T-helper 1 cell (primary cell): ENCODE measurements at places on chromosomes 11 and 22.

- no peak for DNase-seq
Measured at GRCh38 chr22:19216579-19216978, 38.0 kb upstream of the SLC25A1 start.

DNA sequence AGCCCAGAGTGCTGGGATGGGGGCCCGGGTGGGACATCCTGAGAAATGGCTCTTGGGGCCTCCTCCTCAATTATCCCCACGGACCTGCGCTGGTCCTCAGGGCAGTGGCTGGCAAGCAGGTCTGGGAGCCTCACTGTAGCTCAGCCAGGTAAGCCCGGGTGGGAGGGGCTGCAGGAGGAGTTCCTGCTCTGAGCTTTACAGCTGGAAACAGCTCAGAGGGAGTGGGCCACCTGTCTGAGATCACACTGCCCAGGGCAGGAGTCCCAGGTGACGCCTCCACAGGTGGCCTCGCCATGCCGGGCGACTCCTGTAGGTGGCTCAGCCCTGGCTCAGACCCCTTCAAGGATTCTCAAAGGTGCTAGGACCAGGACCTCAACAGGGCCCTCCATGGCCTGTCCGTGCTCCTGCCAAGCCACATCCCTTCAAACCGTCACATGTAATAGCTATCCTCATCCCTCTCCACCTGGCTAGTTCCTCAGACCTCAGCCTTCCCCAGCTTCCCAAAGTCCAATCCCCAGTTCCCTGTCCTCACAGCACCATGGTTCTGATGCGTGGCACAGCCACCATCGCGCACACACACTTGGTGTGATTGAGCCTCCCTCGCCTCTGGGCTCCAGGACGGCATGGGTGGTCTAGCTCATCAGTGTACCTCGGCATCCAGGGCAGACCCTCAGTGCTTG is 3.6 kb upstream of the TSSK2 start:
- no peak for DNase-seq

DNA sequence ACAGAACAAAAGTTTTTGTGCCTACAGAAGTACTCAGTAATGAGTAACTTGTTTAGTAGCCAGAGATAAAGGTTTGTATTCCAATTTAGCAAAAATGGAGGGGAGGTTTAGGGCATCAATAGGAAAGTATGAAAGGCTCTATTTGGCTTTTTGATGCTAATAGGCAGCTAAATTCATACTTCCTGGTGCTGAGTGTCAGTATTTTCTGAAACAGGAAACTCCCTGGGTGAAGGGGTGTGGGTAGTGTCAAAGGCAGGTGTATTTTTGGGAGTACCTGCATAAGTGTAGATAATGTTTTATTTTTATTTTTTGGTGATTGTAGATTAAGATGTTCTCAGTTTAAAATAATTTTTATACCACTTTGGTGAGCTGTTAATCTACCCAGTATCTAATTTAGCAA is 29.3 kb upstream of the MMP7 start:
- no peak for DNase-seq

DNA sequence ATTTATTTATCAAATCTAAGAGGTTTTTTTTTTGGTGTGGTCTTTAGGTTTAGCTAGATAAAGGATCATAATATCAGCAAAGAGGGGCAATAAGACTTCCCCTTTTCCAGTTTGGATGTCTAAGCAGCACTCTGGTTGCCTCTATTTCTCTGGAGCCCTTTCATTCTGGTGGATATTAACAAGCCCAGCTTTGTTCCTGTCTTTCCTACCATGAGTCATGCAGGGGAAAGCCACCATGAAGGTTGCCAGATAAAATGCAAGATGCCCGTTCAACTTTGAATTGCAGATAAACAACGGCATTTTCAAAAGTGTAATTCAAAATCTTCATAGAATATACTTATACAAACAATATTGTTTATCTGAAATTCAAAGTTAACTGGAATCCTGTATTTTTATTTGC is 143.6 kb downstream of the ADAMTS15 start:
- DNase-seq: no peak

DNA sequence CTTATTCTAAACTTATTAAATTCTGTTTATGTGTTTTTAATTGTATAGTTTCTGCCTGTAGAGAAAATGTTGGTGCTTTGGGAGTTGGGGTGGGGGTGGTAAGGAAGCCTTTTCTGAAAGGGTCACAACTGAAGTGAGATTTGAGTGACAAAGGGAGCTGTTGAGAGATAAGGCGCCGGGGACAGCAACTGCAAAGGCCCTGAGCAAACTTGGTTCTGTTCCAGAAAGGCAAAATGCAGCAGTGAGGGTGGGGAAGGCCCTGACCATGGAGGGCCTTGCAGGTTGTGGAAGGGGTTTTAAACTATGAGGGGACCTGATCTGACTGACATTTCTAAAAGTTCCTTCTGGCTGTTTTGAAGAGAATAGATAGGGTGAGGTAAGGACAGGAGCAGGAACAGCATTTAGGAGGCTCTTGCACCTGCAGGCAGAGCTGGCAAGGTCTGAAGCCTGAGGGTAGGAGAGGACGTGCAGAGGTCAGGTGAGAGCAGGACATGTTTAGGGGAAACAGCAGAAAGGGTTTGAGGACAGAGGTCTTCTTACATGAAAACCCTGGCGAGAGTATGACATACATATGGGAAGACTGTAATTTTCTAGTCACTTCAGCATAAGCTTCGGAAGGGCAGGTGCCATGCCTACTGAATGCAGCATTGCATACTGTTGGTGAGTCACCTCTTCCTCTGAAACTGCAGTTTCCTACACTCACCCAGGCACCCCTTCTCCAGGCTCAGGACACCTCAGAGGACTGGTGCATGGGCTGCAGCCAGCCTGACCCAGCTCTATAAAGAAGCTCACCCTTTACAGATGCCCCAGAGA is 190.7 kb downstream of the SNX19 start:
- no peak for DNase-seq

GRCh38 chr11:69321877-69322361 is 28.0 kb downstream of the MYEOV start:
- no peak for DNase-seq

- no peak for DNase-seq
Measured at GRCh38 chr11:45092901-45093760, 53.3 kb upstream of the PRDM11 start.

GRCh38 chr11:45149483-45150056 is 3.1 kb downstream of the PRDM11 start:
- DNase-seq: no peak

DNA sequence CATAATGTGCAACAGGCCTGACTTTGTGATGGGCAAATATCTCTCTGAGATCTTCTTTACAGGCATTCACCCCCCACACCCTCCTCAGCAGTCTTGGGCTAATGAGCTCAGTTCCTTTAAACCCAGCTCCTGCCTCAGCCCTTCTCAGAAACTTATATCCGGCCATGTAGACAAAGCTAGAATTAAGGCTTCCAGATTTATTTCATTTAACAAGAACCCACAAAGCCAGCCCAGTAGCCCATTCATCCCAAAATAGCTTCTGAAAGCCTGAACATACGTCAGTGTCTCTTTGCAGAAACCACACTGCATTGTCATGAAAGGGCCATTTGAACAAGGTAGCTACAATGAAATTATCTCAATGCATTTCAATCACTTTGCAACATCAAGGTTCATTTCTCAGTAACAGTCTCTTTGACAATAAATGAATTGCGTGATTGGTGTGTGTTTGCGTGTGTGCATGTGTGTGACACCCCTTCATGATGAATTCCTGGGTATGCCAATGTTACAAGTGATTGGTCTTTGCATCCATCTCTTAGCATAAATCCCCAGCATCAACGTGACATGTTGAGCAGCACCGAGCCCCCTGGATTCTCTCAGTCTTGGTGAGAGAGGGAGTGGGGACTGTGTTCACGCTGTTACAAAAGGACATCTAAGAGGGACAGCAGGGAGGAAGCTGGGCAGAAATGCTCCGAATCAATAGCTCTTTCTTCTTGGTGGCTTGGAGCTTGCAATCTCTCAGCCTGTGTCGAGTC is 299.6 kb downstream of the KIRREL3 start:
- no peak for DNase-seq

GRCh38 chr11:21481255-21481654 is 711.6 kb upstream of the ANO5 start:
- no peak for DNase-seq

DNA sequence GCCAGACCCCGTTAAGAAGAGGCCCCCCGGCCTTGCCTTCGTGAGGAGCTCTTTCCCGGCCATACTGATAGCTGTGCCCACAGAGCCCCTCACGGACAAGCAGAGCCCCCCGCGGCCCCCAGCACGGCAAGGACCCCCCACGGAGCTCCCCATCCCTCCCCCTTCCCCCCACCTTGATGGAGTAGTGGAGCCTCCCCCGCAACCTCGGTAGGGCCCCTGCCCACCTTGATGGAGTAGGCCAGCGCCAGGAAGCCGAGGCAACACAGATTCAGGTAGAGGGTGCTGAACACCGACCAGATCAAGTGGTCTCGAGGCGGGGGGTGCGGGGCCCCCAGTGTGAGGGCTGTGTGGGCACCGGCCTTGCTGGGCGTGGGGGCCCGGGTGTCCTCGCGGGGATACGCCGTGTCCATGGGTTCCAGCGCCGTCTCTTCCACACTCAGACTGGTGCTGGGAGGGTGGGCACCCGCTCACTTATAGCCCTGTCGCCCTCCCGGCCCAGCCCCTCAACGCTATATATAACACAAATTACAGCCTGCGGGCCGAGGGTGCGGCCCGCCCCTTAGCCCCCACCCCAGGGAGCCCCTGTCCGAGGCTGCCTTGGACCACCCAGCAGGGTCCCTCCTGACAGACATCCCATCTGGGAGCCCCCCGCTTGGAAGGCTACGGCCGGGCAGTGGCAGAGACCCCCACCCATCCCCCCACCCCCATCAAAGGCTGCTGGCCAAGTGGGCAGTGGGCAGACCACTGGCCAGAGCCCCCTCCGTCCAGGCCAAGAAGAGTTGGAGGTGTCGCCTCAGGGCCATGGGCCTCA is at the start of gene IFITM5:
TSS of gene IFITM5 (minus strand) at position 446 of the 811 bp plus-strand sequence. CDS start at position 410, 36 bp downstream.
- DNase-seq: no peak

DNA sequence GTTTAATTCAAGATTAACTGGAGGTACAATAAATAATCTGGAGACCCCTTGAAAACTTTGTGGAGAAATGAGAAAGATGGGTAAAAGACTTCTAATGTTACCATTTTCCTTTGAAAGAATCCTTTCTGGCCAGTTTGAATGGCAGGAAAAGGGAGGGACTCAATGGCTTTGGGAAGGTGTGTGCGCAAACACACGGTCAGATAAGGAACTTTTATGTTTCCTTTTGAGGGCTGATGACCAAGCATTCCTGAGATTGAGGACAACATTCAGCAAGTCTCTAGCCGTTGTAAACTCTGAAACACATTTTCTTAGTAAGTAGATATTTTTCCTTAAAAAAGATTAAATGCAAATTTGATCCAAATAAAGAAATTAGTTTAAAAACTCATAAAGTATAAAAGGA is 909.7 kb upstream of the TENM4 start:
- no peak for DNase-seq

- no peak for DNase-seq
Measured at GRCh38 chr22:40332319-40332781, 13.9 kb upstream of the ADSL start.

DNA sequence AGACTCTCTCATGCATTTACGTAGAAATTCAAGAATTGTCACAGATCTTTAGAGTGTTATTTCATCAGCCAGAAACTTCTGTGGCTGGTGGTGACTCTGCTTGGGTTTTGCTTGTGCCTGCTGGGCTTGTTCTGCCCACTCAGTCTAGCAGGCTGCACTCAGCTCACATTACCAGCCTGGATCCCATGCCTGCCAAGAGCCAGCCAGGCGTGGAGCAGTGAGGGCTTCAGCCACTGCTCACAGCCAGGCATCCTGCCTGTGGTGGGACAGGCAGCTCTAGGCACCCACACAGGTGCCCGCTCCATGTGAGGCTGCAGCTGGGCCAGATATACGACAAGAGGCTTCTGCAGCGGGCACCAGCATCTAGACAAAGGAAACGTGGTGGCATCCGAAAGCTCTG is 1213.3 kb upstream of the RAG2 start:
- DNase-seq: no peak

GRCh38 chr22:46663436-46664100 is 43.4 kb downstream of the GRAMD4 start:
- no peak for DNase-seq

GRCh38 chr22:21032037-21032867 is at the start of gene SLC7A4:
TSS of gene SLC7A4 (minus strand) at chr22:21032561. CDS start at chr22:21031812, 749 bp downstream.
- no peak for DNase-seq

DNA sequence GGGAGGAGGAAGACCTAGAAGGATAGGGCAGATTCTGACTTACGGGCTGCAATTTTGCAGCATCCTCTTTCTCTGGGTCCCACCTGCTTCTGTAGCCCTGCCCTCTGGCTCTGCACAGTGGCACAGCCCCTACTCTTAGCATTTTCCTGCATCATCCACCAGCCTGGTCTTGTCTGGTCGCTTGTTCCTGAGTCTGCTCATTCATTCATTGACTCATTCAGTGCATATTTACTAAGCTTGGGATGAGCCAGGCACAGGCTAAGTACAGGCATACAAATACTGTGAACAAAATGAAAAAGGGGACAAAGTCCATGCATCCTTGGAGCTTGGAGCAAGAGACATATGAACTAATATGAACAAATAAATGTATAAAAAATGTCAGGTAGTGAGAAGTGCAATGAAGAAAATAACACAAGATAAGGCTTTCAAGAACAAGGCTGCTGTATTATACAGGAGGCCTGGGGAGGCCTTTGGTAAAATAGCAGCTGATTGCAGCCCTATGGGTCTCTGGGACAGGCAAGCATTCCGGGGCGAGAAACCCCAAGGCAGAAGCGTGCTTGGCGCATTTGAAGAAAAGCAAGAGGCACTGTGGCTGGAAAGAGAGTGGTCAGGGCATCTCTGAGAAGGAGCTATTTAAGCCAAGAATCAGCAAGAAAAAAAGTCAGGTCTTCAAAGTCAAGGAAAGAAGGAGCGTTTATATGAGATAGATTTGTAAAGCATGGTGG is 108.0 kb upstream of the ALX4 start:
- no peak for DNase-seq

- DNase-seq: no peak
Measured at GRCh38 chr11:92929653-92930052, 39.8 kb upstream of the MTNR1B start.

DNA sequence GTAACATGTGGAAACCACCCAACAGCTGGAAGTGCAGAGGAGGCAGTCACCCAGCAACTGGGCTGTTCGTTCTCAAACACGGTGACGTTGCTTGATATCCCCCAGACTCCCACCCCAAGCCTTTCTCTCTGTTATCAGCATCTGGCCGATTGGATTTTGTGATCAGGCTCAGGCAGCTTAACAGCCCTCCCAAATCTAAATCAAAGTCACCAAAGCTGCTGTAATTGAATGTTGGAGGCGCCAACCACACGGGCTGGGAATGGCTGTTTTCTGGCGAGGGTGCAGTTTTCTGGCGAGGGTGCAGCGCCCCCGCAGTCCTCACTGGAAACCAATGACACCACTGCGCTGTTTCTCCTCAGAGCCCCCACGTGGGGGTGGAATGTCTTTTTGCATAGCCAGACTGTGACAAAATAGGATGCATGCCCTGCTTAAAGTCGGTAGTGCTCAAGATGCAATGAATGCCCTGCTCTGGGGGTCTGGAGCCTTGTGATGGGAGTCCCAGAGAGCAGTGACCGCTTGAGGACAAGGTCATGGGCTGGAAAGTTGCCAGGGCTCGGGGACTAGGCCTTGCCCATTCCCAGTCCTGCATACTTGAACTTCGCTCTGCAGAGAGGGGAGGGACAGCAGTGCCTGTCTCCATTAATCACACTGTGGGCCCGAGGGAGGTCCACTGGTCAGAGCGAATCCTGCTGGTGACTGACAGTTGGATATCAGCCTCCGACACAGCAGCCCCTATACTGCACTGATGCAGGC is 105.3 kb downstream of the MORC2 start:
- DNase-seq: no peak

- no peak for DNase-seq
Measured at GRCh38 chr11:31810779-31811647, at the start of gene PAX6. TSS of gene PAX6 (minus strand) at chr11:31811322. CDS start at chr11:31806411, 4,911 bp downstream.

- DNase-seq: peak; percentile 62
Measured at GRCh38 chr22:22593964-22594656, 35.0 kb upstream of the PRAME start.
